SJCRH30 (cell line): ENCODE measurements at places on chromosomes 5 and 9.
A peak's percentile ranks its signal among the peaks of the same experiment; 100 is the strongest.

DNA sequence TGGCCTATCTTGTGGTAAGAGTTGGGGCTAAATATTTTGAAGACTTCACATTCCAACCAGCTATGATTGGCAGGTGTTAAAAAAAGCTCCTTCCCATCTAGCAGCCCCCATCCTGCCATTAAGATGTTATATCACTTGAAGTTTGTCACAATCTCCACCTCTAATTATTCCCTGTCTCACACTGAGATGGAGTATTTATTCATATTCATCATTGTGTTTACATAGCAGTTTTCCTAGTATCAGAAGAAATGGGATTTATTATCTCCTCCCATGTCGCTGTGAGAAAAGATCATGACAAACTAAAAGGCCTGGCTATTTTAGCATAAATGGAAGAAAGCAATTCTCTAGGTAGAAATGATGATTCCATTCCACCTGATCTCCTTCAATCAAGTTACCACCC is 653.6 kb downstream of the GABRG2 start:
- no peak for DNase-seq

GRCh38 chr5:31656806-31657205 is 17.9 kb downstream of the PDZD2 start:
- DNase-seq, result no peak

DNA sequence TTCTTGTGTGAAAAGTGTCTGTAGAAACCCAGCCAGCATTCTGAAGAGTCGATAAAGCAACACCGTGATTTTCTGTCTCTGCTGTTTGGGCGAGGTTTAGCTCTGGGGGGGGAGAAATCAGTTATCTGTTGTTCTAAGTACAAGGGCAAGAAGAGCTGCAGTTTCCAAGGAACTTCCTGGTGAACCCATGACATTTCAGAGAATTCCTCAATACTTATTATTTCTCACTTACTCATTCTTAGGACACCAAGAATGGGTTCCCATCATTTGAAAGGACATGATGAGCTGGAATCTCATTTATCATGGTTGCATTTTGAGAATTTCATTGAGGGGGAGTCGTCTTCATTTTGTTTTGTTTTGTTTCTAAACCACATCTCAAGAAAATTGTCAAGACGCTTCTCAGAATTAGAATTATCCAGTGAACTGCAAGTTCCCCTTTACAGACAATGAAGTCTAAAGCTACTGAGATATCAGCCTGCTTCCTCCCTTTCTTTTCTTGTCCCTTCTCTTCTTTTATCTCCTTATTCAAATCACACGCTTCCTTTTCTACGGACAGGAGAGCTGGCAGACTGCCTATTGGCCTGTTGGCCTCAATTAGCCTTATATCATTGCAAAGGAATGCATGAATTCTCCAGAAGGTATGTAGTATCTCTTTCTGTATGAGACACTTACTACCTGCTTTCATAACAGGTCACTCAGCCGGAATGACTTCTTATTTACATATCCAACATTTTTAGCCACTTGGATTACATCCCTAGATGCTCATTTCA is 53.7 kb downstream of the ZNF462 start:
- peak; percentile 71 for DNase-seq

- DNase-seq, result peak; percentile 8
These were observed 47.4 kb downstream of the MYO10 start for GRCh38 chr5:16888694-16889124.

DNA sequence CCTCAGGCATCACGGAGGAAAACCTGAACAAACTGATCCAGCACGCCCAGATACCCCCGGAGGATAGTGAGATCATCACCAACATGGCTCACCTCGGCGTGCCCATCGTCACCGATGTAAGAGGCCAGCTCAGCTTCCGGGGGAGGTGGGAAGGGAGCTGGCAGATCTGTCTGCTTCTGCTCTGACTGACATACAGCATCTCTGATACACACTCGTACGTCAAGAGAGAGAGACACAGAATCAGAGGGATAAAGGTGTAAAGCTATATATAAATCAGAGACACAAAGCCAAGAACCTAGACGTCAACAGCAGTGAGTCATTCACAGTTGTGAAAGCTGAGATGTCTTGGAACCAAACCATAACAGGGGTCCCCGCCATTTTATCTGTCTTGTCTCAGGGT is 30.1 kb upstream of the CFAP157 start:
- no peak for DNase-seq

GRCh38 chr5:11903614-11904264 is 507 bp downstream of the CTNND2 start:
- no peak for DNase-seq

DNA sequence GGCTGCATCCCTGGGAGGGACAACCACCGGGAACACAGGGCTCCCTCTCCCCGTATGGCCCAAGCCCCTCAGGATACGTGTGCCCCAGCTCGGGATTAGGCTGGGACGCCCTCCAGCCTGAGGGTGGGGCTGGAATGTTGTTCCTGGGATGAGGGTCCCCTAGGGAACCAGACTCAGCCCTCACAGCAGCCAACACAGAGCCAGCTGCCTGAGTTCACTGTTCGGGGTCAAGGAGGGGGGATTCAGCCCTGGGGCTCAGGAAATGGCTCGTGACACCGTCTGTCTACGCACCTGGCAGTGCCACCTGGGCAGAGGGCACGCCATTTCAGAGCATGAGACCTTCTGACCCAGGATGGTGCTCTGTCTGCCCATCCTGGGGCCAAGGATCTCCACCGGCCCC is 8.9 kb downstream of the RNF44 start:
- no peak for DNase-seq

- no peak for DNase-seq
These were observed 142.8 kb downstream of the ENC1 start for GRCh38 chr5:74497706-74498105.

DNA sequence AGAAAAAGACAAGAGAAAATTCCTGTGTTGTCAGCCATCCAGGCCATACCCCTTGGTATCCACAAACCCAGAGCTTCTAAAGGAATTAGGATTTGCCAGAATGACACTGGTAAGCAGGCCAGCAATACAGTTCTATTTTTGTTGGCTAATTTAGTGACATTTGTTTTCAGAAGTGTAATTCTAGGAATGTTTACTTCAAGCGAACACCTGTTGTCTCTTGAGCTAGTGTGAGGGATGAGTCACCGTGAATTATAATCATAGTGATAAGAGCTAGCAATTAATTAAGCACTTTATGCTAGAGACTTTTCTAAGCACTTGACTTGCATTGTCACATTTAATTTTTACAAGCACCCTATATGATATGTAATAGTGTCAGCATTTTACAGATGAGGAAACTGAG is 99.2 kb downstream of the PRKACG start:
- no peak for DNase-seq

DNA sequence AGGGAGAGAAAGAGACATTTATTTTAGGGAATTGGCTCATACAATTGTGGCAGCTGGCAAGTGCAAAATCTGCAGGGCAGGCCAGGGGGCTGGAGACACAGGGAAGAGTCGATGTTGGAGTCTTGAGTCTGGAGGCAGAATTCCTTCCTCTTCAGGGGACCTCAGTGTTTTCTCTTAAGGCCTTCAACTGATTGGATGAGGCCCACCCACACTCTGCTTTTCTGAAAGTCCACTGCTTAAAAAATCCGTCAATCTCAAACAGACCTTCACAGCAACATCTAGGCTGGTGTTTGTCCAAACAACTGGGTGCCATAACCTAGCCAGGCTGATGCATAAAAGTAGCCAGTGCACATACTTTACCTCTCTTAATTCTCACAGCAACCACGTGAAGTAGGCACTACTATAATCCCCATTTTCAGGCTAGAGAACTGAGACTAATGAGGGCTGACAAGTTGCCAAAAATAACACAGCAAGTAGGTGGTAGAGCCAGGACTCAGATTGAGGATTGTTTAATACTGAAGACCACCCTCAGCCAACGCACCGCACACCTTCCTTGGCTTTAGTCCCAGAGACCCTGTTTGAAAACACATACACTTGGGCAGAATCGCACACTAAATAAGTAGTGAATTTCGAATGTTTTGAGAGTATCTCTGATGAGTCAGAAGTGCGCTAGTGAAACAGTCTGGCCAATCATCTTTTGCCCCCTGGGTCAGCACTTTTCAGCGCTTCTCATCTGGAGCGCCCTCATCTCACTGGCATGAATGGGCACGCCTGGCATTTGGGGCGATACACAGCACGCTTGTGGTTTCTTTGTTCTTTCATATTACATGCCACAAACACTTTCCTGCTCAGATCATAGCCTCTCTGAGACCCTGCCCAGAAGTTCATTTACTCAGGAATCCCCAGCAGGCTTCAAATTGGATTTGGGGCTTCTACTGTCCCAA is 591.4 kb downstream of the CCDC171 start:
- DNase-seq, result peak; percentile 72

DNA sequence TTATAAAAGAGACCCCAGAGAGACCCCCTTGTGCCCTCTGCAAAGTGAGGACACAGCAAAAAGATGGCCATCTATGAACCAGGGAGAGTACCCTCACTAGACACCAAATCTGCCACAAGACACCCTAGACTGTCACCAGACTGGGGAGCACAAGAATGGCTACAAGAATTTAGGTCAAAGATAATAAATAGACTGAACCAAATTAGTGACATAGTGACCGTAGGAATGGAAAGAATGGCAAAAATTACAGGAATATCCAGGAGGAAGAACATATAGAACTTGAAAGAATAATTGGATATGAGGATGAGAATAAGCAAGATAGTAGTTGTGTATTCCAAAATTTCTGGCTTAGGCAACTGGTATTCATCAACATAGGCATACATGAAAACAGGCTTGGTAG is 235.0 kb downstream of the NNT start:
- DNase-seq, result no peak

DNA sequence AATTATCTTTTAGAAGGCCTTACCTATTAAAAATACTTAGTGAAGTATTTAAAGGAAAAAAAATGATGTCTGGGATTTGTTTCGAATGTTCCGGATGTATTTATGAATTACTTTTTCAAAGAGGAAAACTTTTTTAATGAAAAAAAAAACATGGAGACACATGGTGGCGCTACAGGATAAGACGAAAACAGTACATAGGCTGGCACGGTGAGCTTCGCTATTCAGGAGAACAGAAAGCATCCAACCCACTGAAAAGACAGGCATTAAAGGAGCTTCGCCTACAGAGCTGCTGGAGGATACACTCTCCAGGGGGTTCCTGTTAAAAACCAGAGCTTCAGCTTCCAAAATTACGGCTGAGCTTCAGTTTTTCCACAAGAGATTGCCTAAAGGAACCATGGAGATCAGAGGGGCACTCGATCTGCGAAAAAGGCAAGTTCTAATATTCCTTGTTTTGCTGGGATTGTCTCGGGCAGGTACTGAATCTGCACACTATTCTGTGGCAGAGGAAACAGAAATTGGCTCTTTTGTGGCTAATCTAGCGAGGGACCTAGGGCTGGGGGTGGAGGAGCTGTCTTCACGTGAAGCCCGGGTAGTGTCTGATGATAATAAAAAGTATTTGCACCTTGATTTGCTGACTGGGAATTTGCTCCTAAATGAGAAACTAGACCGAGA is at the start of gene PCDHB14:
Gene PCDHB14 (plus strand): TSS at position 232 of the 672 bp plus-strand sequence. CDS start 163 bp downstream, at position 395.
- DNase-seq, result peak; percentile 82
